ENCODE measurements at places on chromosomes 4 and X.

GRCh38 chrX:47198026-47198686 is 4.5 kb downstream of the UBA1 start:
- no peak for DNase-seq

DNA sequence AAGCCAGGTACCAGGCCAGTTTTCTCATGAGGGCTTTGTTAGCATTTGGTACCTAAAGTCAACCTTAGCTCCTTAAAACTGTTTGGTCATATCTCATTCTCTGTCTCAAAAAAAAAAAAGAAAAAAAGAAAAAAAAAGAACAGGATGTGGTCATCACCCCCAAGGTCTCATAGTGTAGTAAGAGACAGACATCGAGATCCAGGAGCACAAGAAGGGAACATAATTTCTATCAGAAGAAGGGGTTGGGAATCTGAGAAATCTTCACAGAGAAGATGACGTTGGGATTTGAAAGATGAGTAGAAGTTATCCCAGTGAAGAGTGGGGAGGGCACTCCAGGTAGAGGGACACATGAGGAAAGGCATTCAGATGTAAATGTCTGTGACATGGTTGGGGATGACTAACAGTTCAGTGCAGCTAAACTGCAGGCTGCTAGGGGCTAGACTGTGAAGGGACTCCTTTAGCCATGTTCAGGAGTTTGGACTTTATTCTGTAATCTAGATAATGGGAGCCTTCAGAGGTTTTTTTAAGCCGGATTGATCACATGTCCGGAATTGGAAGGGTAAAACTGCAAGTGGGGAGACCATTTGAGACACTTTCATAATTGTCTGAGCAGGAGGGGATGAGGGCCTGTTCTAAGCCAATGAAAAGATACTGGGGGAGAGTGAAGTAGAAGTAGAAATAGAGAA is 26.9 kb upstream of the GJB1 start:
- DNase-seq = no peak

DNA sequence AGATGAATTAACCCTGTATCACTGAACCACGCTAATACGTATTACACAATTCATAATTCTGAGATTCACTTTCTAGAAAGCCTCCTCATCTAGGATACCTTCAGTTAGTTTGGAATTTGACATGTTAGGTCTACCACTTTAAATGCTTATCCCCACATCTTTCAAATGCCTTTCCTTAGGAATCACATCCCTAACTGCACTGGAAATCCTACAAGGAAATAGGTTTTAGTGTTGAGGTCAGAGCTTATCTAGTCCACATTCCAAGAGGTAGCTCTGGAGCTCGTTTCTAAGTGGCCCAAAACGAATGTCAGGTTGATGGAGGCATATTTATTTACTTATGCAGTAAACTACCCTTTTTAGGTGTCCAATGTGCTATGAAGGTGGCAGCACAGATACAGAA is 18.0 kb downstream of the PDHA1 start:
- DNase-seq = no peak

- DNase-seq = no peak
Measured at GRCh38 chrX:5870238-5870637, 358.4 kb downstream of the NLGN4X start.

DNA sequence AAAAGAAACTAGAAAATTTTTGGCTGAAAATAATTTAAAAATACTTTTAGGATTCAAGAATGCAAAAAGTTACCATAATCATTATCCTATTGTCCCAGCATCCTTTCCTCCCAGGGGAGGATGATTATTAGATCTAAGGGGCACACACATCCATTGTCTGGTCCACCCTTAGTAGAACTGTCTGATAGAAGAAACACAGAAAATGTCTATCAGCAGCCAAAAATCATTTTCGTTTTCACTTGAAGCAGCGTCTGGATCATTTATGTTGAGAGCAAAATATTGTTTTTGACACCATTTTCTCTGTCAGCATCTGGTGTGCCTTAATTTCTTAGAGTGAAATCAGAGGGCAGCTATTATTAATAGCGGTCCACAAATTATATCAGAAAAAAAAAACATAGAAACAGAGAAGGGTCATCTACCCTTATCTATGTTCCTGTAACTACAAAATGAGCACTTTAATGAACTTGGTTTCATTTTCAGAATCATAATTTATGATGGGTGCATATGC is 446.3 kb downstream of the TRAM1L1 start:
- DNase-seq = no peak

DNA sequence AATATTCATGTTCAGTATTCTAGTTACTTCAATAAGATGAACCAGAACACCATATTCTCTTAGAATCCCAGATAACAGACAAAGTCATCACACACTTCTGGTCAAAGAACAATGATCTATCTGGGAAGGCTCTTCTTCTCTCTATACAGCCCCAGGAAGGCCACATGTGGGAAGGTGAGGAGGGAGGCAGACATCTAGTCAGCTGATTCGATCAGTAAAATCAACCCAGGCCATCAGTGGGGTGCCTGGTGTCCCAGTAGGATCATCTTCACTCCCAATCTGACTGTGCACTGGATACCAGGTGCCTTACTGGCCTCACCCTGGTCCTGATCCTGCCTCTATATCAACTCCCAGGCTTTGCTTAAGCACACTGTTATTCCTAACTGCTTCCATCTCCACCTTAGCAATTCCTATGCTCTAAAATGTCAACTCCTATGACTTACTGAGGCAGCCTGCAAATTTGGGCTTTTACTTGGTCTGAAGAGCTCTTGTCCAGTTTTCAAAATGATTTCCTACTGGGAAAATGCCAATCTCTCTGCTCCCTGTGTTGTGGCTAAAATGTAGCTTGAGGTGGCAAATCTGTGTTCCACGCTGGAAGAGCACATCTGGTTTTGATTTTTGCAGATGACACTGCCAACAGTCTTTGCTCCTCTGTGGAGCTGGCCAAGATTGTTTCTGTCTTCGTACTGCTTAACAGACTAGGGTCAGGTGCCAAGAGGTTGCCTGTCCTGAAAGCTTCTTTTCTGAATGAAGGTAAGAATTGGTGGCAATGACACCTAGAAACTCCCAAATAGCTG is 128.7 kb downstream of the MGST2 start:
- no peak for DNase-seq

GRCh38 chr4:3710451-3711182 is 55.6 kb upstream of the ADRA2C start:
- peak; percentile 49 for DNase-seq

- DNase-seq = peak; percentile 64
Measured at GRCh38 chrX:42714981-42715700, 62.8 kb downstream of the PPP1R2C start.

DNA sequence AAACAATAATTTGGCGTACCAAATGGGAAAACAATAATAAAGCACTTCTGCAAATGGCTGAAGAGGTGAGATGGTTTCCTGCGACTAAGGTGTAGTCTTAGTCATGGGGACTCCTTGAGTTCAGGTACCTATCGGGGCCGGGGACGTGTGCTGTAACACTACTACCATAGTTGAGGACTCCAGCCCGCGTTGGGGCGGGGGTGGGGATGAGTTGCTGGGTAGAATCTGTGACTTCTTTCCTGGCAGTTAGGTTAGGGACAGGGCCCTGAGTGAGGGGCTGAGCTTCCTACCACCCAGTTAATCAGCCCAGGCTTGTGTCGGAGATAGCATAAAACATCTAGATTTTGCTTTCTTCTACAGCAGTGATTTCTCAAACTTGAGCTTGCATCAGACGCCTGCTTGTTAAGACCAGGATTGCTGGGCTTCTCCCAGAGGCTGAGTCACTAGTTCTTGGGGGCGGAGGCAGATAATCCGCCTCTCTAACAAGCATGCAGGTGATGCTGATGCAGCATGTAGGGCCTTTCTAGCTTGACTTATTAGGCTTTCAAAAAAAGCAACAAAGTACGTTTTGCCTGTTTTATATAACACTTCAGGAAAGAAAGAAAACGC is 30.2 kb downstream of the RBBP7 start:
- DNase-seq = no peak

DNA sequence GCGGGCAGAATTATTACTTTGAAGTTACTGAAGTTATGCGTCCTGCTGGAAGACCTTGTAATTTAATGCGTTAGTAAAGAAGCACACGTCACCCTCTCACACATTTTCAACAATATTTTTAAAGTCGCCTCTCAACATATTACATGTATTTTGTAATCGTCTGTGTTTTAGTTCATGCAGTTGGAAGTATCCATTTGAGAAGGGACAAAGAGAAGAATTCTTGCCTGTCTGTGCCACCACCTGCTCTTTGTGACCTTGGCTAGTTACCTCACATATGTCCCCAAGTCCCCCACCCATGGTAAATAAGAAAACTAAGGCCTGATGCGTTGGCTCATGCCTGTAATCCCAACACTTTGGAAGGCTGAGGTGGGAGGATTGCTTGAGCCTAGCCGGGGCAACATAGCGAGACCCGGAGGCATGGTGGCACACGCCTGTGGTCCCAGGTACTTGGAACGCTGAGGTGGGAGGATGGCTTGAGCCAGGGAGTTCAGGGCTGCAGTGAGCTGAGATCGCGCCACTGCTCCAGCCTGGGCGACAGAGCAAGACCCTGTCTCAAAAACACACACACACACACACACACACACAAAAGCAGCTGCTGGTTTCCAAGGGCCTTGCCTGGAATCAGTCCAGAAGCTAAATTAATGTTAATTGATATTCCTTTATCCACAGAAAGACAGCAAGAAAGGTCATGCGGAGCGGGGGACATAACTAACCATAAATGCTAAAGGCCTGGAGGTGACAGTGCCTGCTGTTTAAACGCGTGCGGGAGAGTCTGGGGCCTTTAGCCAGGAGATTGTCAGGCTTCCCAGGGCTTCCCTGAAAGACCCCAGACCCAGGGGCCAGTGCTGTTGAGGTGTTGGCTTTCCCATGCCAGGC is 811 bp downstream of the TMEM187 start:
- DNase-seq = peak; percentile 28

- no peak for DNase-seq
Measured at GRCh38 chr4:151532001-151532708, 123.2 kb downstream of the FHIP1A start.

GRCh38 chr4:42637867-42638266 is 19.0 kb downstream of the ATP8A1 start:
- no peak for DNase-seq

DNA sequence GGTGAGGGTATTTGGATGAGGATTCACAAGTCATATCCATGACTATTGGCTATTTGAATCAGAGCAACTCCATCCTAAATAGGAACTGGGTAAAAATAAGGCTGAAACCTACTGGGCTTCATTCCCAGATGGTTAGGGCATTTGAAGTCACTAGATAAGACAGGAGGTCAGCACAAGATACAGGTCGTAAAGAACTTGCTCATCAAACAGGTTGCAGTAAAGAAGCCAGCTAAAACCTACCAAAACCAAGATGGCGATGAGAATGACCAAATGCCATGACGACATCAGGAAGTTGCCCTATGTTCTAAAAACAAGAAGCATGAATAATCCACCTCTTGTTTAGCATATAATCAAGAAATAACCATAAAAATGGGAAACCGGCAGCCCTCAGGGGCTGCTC is 224.9 kb downstream of the PACRGL start:
- no peak for DNase-seq

DNA sequence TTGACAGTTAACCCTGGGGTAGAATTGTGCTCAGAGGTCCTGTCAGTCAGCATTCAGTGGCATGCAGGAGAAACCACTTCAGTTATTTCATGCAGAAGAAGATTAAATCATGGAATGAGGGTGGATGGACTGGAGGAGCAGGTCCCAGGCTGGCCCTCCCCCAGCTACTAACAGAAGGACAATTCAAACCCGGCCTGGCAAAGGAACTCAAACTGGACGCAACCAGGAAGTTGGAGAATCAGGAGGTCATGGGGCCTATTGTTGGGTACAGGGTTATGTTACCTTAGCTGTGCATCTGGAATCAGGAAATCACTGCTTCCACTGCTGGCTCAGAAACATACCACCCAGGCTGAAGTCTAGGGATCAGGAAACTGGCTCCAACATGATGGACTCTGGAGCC is 121.4 kb downstream of the GPAT3 start:
- no peak for DNase-seq

DNA sequence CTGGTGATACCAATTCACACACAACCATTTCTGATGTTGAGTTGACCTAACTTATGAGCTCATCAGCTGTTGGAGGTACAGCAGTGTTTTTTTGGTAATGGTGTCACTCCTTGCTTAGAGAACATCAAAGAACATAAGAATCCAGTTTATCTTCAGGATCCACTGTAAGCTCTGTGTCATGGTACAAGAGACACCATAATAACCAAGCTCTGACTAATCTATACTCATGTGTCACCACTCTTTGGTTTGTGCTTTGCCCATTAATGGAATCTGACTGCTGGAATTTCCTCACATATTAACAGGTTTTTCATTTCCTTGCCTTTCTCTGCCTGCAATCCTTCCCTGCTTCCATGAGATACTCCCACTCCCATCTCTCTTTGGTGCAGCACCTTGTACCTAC is 735.1 kb upstream of the LCORL start:
- no peak for DNase-seq

DNA sequence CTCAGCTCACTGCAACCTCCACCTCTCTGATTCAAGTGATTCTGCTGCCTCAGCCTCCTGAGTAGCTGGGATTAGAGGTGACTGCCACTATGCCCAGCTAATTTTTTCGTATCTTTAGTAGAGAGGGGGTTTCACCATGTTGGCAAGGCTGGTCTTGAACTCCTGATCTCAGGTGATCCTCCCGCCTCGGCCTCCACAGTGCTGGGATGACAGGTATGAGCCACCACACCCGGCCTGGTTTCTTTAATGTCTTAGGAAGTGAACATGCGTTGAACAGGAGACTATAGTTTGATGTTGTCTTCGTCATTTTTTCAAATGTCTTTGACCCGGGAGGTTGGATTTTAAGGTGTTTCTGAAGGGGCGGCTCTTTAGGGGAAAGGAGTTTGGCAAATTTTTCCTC is 91.0 kb downstream of the DHRSX start:
- no peak for DNase-seq

- DNase-seq = no peak
Measured at GRCh38 chrX:9557521-9557920, 92.7 kb downstream of the TBL1X start.

DNA sequence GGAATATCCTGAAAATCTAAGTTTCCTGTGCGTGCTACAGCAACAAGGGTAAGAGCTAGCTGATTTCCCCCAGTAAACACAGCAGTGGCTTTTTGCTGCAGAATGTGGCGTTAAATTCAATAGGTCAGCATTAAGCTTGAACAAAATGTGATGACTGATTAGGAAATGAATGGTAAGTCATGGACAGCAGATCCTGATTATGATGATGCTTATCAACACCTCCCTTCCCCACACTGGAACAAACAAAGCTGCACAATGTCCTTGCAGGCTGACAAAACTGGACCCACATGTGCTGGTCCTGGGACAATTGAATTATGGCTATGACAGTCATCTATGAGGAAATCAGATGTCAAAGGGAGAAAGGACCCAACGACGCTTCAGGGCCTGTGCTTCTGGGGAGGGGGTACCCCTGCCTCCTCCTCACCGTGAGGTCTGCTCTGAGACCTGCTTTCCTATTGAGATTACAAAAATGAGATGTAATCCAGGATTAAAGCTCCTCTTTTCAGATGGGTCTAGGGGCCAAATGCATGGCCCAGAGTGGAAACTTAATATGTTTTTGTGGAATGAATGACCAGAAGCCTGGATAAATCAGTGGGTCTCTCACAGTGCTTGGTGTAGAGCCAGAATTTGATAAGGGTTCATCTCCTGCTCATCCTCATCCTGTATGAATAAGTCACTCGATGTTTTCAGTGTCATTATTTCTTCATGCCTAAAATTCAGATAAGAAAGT is 32.0 kb upstream of the BOD1L1 start:
- DNase-seq = no peak

- DNase-seq = no peak
Measured at GRCh38 chr4:14958436-14958835, 43.8 kb upstream of the CPEB2 start.

GRCh38 chr4:80781431-80781830 is 249.1 kb upstream of the BMP3 start:
- no peak for DNase-seq
